ENCODE measurements at places on chromosomes 4 and X.

GRCh38 chr4:108301545-108302251 lies 133.0 kb upstream of the LEF1 start:
- DNase-seq: peak; percentile 7

DNA sequence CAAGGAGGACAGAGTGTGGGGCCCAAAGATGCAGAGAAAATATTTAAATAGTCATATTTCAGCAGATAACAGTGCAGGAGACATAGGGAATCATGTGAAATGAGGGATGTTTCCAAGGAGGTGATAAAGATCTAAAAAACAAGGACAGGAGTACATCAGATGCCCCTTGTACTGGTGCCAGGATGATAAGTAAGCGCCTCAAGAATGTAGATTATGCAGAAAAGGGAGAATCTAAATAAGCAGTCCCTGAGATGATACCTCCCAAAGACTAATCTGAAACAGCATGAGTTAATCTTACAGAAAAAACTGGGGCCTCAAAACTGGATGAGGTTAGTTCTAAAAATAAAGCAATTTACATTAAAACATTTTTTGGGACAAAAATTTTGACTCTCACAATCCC lies 136.1 kb upstream of the WDFY3 start:
- no peak for DNase-seq

GRCh38 chr4:6480534-6481088 lies 8.2 kb upstream of the PPP2R2C start:
- no peak for DNase-seq

- no peak for DNase-seq
Measured at GRCh38 chr4:33176566-33176965, 2456.4 kb downstream of the PCDH7 start.

DNA sequence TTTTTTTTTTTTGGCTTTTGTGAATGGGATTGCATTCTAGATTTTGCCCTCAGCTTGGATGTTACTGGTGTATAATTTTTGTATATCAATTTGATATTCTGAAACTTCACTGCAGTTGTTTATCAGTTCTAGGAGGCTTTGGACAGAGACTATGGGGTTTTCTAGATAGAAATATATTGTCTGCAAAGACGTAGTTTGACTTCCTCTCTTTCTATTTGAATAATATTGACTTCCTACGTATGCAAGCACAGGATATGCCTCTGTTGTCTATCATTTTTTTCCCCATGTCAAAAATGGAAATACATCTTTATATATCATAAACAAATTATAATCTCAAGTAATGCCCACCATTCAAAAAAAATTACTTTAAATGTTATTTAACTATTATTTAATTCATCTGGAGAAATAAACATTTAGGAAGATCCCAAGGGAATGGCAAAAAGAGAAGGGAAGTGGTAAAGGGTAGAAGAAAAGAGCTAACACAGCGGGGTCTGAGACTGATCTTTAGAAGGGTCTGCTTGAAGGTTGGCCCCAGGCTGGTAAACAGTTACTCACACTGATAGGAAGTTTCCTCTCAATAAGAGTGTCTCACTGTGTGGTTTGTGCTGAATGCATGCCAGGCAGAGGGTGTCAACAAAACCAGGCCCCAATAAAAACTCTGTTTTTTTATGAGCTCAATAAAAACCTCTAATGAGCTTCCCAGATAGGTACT lies 35.7 kb downstream of the ZNF518B start:
- peak; percentile 16 for DNase-seq

DNA sequence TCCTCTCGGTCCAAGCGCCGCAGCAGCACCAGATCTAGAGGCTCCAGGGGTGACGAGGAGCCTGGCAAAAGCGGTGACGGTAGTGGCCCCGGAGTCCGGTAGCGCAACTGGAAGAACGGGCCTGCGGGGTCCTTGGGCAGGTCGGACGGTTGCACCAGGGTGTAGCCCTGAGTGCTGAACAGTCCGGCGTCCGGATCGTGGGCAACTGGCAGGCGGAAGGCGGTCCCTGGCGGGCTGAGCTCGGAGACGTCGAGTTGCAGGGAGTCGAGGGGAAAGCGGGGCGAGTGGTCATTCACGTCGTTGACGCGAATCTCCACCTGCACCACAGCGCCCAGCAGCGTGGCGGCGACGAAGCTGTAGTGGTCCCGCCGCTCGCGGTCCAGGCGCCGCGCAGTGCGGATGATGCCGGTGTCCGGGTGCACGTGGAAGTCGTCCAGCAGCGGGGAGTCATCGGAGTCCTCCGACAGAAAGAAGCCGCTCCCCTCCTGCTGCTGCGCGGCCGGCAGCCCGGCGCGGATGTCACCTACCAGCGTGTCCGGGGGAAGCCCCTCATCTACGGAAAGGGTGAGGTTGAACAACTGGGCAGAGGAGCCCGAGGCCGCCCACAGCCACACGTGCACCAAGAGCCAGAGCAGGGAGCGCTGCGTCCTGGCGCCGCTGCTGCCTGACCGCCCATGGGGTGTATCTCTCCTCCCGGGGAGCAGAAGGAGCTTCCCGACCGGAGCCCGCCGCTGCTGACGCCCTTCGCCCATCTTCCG lies 837 bp downstream of the DCHS2 start:
- DNase-seq: no peak
